Forelimb muscle (tissue), 1 donor: ENCODE measurements at places on chromosomes 4 and X. TPM values are rescaled to one million over a fixed set of nuclear protein-coding genes. Genes with fewer than 3 reads are reported as not detected.

DNA sequence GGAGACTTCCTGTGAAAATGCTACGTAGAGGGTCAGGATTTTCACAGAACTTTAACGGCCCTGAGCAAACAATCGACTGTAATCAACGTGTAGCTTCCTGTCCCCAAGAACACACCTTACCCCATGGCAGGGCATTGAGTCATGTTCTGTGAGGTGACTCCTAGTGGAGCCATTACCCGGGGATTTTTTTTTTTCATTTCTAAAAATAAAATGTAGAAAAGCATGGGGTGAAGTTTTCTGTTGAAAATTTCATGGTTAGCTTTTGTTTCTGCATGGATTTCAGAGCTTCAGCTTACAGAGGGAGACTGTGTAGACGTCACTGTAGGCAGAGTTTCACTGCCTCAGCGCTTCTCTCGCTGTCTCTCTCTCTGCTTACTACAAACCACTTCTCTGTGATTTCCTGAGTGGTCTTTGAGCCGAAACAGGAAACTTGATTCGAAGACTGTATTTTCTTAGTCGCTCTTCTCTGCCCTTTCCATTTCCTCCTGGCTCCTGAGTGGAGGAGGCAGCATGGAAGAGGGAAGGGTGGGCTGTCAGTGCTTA, 111.7 kb downstream of the NFKB1 start:
- peak; percentile 6 for DNase-seq

USP17L18 gene
- not detected for polyA plus RNA-seq

UGT2A1 gene
- polyA plus RNA-seq: 0.09 TPM

SPOCK3 gene
- 0.86 TPM for polyA plus RNA-seq

- peak; percentile 6 for DNase-seq
Measured at GRCh38 chr4:139085141-139085540, 69.6 kb downstream of the NOCT start.

ZMYM3 gene
- 18.0 TPM for polyA plus RNA-seq

DNA sequence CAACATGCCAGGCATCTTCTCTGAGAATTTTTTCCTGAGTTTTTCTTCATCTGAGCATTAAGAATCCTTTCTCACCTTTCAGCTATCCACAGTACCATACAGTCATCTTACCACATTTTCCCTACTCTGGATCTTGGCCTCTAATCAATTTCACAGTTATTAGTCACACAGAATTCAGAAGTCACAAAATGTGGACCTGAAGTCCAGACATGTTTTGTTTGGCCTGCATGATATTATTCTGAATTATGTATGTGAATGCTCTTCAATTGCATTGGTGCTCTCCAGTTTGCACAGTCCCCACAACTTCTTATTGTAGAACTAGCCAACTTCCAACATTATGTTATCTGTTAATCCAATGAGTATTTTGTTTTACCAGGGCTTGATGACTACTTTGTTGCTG, 102.3 kb upstream of the GRIA3 start:
- DNase-seq: no peak

- DNase-seq: no peak
Measured at GRCh38 chr4:155245105-155245504, 36.7 kb downstream of the NPY2R start.

TLR2 gene
- polyA plus RNA-seq: 2.2 TPM

USP51 gene
- polyA plus RNA-seq: 3.5 TPM

DNA sequence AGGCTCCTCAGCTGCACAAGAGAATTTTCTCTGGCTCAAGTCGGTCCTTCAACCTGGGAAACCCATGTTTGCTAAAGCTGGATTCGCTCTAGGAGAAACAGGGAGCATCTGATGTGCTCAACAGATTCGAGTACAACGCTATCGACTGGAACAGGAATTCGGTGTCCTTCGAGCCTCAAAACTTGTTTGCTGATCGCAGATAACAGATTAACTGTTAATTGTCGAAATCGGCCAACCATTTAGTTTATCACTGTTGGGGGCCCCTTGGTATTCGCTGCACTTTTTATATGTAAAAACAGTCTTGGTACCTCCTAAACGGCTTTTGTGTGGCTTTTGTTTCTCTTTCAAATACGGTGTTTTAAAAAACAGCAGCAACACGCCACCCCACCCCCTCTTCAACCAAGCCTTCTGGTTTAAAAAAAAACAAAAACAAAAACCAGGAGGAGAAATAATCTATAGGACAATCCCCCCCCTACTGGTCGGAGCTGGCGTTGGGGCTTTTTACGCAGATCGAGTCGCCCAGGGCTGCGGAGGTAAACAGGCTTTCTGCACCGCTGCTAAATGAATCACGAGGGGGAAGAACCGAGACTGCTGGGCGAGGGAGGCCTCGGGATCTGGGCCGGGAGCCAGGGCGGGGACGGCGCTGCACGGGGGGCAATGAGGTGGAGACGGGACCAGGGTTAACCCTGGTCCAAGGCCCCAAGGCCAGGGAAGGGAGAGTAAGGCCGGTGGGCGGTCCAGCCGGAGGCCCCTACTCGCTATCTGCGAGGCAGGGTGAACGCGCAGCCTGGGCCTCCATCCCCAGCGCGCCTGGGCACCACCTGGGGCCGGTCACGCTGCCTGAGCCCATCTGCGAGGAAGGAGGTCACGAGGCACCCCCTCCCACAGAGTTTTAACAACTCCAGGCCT, 71.7 kb upstream of the BCOR start:
- no peak for DNase-seq

DNA sequence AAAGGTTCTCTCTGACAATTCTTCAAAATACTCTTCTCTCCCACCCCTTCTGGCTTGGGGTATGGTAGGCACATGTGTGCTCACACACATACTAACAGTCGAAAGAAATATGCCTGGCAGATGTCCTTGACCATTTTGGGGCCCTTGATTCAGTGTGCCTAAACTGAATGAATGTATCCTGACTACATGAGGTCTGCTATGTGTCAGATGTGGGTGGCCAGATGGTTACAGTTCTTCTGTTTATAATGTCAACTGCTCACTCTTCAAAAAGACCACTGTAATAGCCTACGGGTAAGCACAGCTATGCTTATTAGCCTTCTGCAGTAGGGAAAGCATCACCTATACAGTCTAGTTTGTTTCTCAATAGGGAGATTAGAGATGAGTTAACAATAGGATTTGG, 63.7 kb upstream of the VEGFC start:
- no peak for DNase-seq

GRCh38 chrX:110665223-110666002, 130.2 kb downstream of the CHRDL1 start:
- DNase-seq: peak; percentile 31

DNA sequence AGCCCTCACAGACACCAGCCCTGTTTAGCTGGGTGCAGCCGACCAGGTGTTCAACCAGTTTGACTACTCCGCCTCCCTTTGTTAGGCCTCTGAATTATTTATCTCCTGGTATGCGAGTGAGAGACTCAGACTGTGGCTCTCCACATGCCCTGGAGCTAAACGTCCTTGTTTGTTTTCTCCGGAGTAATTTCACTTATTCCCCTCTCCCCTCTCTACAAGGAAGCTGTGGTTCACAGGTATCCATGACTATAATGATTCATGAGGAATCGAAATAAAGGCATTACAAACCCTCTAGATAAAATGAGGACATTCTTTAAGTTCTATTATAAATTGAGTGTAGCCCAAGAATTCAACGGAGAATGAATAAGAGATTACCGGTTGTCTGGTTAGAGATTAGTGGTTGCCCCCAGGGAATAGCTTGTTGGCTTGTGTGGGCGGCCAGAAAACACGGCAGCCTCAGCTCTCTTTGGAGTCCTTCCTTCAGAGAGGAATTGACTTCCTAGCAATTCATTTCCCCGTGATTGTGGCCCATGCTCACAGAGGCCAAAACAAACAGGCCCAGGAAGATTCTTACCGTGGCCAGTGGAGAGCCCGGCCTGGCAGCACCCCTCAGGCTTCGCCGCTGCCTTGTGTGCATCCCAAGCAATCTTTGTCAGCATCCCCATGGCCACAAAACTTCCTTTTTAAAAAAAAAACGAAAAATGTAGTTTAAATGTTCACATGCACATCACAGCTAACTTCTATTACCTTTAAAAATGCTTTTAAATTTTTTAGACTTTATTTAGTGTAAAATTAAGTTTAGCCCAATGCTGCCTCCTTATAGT, 60.2 kb upstream of the CBR4 start:
- no peak for DNase-seq

FAM133A gene
- polyA plus RNA-seq: 0.11 TPM

DNA sequence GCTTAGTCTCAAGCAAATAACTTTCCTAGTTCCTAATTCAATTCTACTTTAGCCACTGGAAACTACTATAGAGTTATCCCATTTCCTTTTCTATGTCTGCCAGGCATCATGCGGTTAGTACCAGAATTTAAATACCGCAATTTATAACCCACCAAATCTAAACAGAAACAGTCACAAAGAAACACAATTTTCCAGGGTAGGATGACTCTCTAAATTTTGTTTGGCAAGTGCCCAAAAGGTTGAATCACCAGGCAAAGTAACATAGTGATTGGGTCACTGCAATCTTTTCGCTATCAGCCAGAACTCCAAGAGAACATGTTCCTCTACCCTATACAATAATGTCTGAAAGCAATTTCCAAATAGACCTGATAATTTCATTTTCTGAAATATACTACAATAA, 240.2 kb upstream of the GRIA3 start:
- no peak for DNase-seq

HSD17B13 gene
- polyA plus RNA-seq: 0.18 TPM

- DNase-seq: no peak
Measured at GRCh38 chrX:120486786-120487185, 17.7 kb upstream of the LAMP2 start.

DNA sequence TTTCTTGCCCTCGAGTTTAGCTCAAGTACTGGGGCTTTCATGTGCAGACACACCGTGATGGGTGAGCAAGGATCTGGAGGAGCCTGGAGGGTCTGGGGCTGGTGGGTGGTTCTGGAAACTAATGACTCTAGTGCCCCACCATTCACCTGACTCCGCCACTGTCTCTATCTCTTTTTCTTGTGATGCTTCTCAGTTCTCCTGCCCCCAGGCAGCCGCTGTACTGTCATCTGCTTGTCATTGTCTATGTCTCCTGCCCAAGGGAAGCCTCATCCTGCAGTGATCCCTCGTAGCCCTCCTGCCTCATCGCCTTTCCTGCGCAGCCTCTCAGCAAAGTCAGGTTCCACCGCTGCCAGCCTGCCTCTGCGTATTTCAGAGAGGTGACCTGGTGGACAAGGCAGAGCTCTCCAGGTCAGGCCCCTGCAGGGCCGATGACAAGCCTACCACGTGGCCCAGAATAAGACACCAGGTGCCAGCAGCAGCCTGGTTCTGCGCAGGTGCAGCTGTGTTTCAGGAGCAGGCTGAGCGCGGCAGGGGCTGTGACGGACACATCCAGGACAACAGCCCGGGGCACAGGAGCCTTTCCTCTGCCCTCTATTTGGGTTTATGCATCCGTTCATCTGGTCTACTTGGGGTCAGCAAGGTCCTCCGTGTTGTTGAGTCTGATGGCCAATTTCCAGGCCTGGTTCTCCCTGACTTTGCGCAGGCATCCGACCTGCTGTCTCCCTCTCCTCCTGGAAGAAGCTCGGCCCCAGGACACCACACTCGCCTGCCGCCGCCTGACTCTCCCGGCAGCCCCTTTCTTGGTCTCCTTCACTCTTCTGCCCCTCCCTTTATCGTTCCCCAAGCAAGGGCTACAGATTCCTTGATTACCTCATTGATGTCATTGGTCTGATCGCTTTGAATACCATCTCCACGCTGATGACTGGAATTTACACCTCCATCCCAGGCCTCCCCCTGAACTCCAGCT, 30.9 kb upstream of the CDKN2AIP start:
- no peak for DNase-seq

- no peak for DNase-seq
Measured at GRCh38 chr4:159238631-159239030, 135.8 kb downstream of the RAPGEF2 start.

POU4F2 gene
- polyA plus RNA-seq: not detected

SATL1 gene
- 0.61 TPM for polyA plus RNA-seq

DNA sequence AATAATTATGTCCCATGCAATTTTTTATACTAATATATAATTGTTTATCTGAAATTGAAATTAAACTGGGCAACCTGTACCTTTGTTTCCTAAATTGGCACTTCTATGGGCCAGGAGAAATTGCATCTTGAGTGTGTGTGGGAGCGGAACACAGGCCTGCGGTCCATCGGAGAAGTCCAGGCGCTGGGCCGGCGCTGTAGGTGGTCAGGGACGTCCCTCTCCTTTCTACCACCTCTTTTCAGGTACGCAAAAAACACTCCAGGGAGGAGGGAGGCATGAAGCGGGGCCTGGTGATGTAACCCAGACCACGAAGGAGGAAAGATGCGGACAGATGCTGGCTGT, 717 bp downstream of the MGAT4D start:
- no peak for DNase-seq

DNA sequence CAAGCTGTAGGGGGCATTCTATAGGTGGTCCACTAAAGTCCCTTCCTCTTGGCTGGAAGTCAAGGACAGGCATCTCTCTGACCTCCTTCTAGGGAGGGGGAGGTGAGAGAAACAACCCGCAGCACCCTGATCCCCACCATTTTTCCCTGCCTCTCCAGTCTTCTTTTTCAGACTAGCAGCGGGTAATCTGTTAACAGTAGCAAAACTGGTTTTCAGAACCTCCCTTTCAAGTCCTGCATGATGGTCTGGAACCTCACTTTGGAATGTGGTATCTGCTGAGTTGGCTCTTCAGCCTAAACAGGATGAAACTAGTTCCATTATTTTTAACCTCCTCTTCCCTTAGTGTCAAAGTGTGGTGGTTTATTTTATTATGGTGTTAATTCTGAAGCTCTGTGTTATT, 196.0 kb downstream of the NWD2 start:
- DNase-seq: no peak

- DNase-seq: no peak
Measured at GRCh38 chrX:48933757-48934156, 14.9 kb upstream of the PIM2 start.

GRCh38 chrX:11579636-11580600, 85.8 kb downstream of the ARHGAP6 start:
- no peak for DNase-seq

SRP72 gene
- polyA plus RNA-seq: 71.7 TPM

DNA sequence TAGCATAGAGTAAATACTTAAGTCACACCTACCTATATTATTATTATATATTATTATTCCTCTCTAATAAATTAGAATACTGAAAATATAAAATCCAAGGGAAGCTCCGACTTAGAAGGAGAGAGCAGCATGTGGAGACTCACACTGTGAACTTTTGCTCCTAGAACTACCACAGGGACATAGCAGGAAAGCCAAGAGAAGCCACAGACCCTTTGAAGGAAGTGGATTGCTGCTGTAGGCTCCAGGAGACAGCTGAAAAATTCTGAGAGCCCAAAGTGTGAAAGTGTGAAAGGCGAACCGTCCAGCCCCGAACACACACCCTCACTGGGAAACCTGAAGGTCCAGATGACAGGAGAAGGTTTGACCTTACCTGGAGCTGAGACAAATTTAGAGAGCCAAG, 177.0 kb downstream of the FAM13A start:
- peak; percentile 2 for DNase-seq

DNA sequence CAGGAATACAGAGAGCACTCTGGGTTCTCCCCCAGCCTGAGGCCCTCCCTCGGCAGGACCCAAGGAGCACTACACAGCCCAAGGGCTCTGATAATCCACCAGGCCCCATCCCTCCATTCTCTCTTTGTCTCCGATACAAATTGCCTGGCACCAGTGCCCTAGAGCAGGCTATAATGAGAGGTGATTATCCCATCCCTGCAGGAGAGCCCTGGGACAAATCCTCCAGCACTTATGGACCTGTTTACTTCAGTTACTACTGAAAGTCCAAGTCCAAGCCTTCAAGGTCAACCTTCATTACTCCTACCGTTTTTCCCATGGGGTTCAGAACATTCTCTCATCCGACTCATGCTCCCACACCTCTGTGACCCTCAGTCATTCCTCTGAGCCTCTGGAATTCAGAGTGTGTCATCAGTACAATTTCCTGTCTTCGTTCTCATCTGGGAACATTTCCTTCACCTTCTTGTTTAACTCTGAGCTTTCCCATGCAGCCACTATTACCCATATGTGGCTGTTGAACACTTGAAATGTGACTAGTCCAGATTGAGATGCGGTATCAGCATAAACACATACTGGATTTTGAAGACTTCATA, 299.0 kb downstream of the RAPGEF2 start:
- DNase-seq: no peak
